ENCODE measurements at places on chromosomes 11 and 22.

DNA sequence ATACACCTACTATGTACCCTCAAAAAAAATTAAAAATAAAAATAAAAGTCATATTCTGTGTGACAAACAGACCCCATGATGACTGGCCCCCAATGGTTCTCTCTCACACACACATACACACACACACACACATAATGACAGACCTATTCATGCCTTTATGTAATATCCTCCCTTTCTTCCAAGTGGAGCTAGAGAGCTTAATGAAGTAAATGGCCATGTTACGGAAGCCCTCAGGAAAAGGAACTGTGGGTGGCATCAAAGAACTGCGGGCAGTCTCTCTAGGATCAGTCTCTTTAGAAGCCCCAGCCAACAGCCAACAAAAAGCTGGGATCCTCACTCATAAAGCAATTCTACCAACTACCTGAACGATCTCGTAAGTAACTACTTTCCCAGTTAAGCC is 125.5 kb downstream of the SIK3 start:
- no peak for DNase-seq

- DNase-seq: no peak
Observed at GRCh38 chr11:66264383-66264782, 4.1 kb upstream of the RAB1B start.

DNA sequence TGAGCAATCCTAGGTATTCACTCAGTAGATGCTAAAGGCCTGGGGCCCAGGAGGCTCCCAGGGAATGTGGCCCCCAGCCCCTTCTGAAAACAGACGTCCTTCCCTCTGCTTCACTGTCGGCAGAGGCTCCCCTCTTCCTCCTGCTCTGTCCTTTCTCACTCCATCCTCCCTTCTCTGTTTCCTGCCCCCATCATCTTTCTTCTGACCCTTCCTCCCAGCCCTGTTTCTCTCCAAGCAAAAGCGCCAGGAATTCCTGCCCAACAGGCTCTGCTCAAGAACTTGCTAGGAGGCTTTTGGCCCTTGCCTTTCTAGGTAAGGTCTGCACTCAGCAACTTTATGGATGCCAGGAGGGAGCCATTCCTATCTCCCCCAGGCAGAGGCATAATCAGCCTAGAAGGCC is 300.5 kb downstream of the NTM start:
- DNase-seq: no peak

- DNase-seq: no peak
Observed at GRCh38 chr22:27915986-27916385, 3.1 kb downstream of the PITPNB start.

DNA sequence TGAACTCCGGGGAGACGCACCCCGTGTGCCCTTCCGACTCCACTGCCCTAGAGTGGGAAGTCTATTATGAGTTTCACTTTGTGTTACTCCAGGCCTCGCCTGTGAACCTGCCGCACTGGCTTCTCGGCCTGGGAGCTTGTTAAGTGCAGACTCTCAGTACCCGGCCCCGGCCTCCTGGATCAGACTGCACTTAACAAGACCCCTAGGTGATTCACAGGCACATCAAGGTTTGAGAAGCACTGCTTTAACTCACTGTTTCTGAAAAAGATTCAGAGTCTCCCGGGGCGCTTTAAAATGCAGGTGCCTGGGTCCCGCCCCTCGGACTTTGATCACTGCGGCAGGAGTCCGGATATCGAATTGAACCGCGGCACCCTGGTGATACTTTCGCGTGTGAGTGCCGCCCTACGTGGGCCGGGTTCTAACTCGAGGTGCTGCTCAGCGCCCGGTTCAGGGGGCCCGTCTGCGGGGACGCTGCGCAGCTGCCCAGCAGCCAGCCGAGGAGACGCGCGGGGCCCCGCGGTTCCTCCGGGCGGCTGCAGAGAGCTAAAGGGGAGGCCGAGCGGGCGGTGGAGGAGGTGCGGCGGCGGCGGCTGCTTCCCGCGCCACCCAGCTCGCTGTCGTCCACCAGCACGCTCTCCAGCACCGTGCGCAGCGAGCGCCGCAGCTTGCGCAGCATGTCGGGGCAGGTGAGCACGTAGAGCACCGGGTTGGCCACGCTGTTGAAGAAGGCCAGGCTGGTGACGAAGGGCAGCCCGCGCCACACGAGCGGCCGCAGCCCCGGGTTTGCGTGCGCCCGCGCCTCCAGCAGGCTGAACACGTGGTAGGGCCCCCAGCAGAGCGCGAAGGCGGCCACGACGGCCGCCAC is 3.4 kb downstream of the PTGDR2 start:
- no peak for DNase-seq

Data from CD4-positive, alpha-beta T cell treated with Interleukin-21 for 1 hour (primary cell).